ENCODE measurements at places on chromosomes 13 and 19.
A peak's percentile ranks its signal among the peaks of the same experiment; 100 is the strongest.

DNA sequence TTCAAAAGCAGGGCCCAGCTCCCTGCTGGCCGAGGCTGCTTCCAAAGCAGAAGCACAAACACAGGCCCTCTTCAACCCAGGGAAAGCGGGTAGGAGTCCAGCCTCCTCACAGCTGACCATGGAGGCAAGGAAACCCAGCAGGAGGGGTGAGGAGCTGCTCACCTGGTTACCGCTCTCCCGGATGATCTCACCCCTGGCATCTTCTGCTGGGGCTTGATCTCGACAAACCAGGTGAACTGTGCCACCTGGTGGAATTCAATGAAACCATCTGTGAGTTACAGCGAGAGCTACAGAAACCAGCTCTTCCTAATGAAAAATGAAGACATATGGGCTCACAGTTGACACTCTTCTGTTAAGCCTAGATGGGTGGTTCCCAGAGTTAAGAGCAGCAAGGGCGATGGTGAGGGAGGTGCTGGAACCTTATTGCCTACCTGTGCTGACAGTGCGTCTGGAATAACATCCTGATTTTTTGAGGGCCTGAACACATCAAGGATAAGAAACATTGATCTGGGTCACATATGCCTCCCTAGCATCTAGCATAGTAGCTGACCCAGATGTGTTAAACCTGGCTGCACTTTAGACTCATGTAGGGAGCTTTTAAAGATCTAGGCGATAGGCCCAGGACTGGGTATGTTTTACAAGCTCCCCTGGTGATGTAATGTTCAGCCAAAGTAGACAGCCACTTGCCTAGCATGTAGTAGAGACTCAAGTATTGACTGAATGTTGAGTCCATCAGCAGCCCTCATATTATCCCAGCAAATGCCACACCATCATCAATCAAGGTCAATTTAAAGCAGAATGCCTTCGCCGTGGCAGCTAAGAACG is 6.1 kb downstream of the DHRS12 start:
- DNase-seq: peak; percentile 92

GRCh38 chr13:111186305-111186935 is 71.3 kb downstream of the ARHGEF7 start:
- no peak for DNase-seq

- DNase-seq: no peak
Measured at GRCh38 chr19:41428481-41428859, 1.3 kb upstream of the B3GNT8 start.

GRCh38 chr13:95361686-95362085 is 60.4 kb upstream of the ABCC4 start:
- no peak for DNase-seq

GRCh38 chr19:54029930-54030490 is 33.7 kb downstream of the VSTM1 start:
- DNase-seq: peak; percentile 78

GRCh38 chr19:36719687-36720556 is 32.5 kb downstream of the ZNF567 start:
- peak; percentile 8 for DNase-seq

GRCh38 chr13:47409778-47410177 is 512.9 kb upstream of the HTR2A start:
- DNase-seq: no peak

- peak; percentile 82 for DNase-seq
Measured at GRCh38 chr19:13099073-13099999, 3.3 kb downstream of the LYL1 start.

DNA sequence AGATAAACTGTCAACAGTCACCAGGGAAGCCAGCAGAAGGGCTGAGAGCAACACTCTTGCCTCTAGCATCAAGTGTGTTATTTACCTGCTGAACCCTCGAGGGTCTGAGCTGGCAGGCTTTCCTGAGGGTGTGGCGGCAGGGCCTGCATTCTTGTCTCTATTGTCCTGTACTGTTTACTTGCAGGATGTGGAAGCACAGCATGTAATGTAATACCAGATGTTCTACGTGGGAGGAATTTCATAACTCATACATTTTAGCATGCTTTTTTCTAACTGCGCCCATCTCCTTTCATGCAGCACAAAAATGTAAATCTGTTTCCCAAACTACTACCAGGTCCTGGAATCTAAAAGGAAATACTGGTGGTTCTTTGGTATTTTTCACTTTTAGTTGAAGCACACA is 153.1 kb downstream of the RGCC start:
- DNase-seq: peak; percentile 86

GRCh38 chr13:93903909-93904308 is 575.6 kb downstream of the DCT start:
- peak; percentile 98 for DNase-seq

DNA sequence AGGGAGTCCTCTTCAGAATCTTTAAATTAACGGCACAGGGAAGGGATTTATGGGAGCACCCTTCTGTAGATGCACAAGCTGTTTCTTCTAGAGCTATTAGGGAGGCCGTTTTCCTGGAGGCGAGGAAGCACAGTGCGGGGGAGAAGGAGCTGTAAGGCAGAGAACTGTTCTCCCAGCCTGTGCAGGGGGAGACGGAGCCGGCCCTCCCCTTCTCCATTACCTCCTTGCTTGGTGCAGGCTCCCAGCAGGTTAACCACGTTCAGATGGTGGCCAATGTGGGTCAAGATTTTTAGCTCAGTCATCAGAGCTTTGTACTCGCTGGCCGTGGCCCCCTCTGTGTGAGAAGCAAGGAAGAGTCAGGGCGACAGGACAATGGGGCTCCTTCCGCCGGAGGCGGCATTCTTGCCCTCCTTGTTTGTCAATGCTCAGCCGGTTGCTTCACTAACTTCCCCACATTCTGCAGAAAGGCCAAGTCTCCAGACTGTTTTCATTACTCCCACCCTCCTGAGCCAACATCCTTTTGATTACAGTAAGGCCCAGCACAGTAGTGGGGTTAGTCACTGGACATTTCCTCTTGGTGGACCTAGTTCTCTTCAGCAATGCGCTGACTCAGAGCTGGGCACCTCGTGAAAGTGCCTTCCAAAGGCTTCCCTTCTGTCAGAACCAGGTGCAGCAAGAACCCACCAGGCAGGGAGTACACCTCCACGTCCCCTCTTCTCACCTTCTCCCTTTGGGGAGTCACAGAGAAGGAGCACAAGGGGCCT is 165.4 kb downstream of the FLT1 start:
- no peak for DNase-seq

DNA sequence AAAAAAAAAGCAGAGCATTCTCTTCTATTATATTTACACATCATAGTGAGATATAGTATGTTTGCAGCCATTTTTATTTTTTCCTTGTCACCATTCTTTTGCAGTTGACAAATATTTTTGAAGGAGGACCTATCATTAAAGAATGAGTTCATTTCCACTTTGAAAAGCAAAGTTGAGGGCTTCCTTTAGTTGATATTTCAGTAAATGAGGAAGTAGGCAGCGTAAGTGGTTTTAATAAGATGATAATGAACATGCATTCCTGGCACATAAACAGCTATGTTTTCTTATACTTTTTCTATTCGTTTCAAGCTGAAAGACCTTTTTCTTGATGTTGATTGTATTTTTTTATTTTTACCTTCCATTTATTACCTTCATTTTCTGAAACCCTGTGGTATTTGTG is 66.2 kb downstream of the ZMYM2 start:
- DNase-seq: no peak

GRCh38 chr13:75395066-75395465 is 86.9 kb downstream of the TBC1D4 start:
- DNase-seq: no peak

DNA sequence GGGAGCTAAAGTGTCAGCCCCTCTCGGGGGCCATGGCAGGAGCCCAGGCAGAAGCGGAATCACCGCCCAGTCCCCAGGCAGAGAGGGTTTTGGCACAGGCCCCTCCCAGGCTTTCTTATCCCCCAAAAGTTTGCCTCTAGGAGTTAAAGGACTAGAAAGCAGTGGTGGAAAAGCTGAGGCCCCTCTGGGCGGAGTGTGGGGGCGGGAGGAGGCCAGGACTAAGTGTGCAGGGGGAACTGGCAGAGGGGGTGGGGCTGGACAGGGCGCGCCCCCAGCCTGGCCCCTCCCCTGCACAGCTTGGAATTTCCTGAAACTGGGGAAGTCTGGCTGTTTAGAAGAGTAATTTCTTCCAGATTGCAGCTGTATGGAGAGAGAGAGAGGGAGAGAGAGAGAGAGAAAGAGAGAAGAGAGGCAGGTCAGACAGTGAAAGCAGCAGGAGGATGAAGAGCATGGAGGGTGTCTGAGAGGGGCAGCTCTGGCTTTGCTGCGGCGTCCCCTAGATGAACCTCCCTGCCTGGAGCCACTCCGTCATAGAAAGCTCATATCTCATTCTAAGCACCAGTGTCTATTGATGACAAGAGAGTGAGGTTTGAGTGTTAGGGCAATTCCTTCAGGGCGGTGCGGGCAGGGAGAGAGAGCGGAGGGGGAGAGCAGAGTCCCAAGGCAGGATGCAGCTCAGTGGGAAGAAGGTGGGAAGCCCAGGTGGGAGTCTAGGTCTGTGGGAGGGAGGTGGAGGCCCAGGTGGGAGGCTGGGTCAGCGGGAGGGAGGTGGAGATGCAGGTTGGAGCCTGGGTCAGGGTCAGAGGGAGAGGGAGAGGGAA is at the start of gene CDC42EP5:
CDC42EP5 (minus strand) TSS at position 226 of the 821 bp plus-strand sequence. CDS start 7,749 bp downstream, outside the sequence.
- peak; percentile 30 for DNase-seq

GRCh38 chr19:3945838-3946237 is 13.0 kb downstream of the NMRK2 start:
- no peak for DNase-seq

- no peak for DNase-seq
Measured at GRCh38 chr19:17942582-17943273, 9.9 kb downstream of the CCDC124 start.
